ENCODE measurements at places on chromosomes 2 and 18.
A peak's percentile ranks its signal among the peaks of the same experiment; 100 is the strongest.

- DNase-seq, result no peak
Measured at GRCh38 chr18:55487997-55488396, 100.0 kb downstream of the TCF4 start.

DNA sequence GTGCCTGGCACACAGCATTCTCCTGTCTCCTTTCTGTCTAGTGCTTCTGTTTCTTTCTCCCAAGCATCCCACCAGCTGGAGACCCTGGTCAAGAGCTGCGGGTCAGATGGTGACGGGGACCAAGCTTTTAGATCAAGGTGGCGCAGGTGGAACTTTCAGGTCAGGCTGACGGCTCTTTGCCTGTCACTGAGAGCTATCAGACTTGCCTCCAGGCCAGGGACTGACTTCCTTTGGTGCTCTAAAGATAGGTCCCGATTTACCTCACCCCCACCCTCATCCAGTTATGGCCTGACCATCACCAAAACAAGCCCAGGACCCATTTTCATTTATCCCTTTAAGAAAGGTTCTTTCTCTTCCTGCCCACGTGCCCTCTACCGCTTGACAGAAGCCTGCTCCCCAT, 1.2 kb upstream of the EMILIN1 start:
- no peak for DNase-seq

GRCh38 chr2:155218292-155218924, 519.9 kb downstream of the KCNJ3 start:
- no peak for DNase-seq

- no peak for DNase-seq
Measured at GRCh38 chr18:1483385-1483784, 578.7 kb downstream of the ADCYAP1 start.

GRCh38 chr2:217655651-217656050, 347.1 kb downstream of the TNS1 start:
- DNase-seq, result no peak

DNA sequence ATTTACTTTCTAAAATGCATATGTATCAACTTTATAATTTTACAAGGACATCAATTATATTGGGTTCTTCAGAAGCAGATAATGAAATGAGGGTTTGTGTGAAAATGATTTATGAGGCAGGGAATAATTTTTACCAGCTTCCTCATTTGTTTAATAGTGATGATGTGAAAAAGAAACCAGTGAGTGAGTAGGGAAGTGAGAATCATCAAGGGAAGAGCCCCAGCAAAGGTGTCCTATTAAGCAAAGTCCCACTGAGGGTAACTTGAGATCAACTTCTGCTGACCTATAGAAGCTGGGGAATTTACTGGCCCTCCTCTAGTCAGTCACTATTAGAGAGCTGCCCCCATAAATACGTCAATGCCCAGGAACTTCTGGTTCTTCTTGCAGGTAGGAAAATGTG, 266.8 kb upstream of the LYPD1 start:
- no peak for DNase-seq

GRCh38 chr2:241726459-241726858, 8.0 kb upstream of the D2HGDH start:
- no peak for DNase-seq

DNA sequence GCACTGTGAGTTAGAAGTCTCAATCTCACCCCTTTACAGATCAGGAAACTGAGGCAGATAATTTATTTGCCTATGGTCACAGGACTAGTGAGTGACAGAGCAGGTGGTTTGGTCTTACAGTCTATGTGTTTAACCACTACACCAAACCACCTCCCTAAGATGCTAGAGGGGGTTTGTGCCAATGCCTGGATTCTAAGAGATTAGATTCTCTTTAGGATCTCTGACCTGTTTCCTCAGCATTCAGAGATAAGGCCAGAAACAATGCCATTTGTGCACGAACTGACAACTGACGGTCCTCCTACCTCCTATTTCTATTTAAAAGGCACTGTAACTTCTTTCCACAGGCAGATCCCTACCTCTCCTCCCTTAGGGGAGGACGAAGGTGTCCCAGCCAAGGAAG, 2.3 kb upstream of the SLC20A1 start:
- no peak for DNase-seq

GRCh38 chr18:49486134-49486533, 900 bp downstream of the C18orf32 start:
- DNase-seq, result no peak

GRCh38 chr2:11239666-11240462, 84.6 kb downstream of the SLC66A3 start:
- DNase-seq, result no peak

DNA sequence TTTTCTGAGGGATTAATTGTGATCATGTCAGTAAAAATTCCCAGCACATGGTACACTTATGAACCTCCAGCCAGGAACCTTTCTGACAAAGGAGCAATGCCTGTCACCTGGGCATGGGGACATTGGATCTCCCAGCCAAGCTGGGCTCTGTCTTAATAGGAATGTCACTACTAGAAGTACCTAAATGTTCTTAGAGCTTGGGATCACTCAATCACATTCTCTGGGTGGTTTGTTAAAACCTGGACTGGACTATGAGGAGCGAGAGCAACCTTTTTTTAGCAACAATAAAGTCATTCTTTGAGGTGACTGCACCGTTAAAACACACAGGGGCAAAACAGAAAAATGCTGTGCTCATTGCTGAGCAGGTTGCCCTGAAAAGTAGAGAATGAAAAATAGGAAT, 6.4 kb upstream of the PPP1CB start:
- DNase-seq, result no peak

DNA sequence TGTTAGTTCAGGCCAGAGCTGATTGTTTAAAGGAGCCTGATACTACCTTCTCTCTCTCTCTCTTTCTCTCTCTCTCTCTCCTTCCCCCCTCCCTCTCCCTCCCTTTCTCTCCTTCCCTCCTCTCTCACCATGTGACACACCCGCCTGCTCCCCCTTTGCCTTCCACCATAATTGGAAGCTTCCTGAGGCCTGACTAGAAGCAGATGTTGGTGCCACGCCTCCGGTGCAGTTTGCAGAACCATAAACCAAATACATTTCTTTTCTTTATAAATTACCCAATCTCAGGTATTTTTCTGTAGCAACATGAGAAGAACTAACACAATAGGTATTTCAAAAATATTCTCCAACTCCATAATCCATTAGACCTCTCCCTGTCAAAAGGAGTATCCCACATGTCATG, 62.4 kb downstream of the ANKRD62 start:
- no peak for DNase-seq

GRCh38 chr2:36411962-36412444, 56.4 kb downstream of the CRIM1 start:
- no peak for DNase-seq

DNA sequence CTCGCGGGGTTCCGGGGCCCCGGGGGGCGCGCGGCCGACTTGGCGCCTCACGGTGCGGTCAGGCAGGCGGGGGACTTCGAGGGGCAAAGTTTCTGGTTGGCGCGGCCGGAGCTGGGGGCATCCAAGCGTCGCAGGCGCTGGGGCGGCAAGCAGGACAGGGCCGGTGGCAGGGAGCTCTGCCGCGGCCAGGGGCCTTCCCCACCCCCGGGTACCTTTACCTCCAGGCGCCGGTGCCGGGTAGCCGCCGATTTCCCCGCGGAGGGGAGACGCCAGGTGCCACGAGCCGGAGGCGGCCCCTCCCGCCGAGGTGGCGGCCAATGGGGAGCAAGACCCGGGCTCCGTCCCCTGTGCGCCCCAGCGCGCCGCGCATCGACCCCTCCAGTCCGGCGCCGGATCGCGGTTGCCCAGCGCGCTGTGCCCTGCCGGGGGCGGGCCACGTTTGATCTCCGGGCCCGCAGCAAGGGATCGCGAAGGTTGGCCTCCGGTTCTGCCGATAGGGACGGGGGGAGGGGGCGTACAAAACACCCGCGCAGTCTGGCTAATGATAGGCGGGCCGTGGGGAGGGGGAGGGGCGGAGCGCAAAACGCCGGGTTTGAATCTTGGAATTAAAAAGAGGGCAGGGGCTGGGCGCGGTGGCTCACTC, at the start of gene ST8SIA5:
Gene ST8SIA5 (minus strand): TSS at position 495 of the 643 bp plus-strand sequence. CDS start 545 bp downstream, outside the sequence.
- DNase-seq, result peak; percentile 31

- DNase-seq, result no peak
Measured at GRCh38 chr2:107635883-107636282, 190.8 kb upstream of the RGPD4 start.

DNA sequence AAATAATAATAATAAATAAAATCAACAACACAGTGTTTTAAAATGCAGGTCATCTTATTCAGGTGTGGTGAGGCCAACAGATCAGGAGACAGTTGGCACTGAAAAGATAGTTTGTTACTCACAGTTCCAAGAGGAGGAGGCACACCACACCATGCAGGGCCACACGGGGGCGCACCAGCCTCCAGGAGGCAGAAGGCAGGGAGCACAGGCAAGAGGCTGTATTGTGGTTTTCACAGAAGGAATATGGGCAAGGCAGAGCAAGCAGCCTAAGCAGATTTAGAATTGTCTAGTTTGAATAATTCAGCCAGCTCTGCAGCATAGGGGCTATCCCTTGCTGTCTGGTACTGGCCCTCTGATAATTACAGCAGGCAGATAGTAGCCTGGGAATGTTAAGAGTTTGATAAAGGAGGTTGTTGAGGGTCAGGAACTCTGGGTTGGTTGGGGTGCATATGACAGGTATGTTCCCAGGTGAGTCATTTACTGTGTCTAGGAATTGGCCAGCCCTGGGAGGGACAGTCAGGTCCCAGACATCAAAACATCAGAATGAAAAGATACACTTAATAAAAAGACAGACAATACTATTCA, 31.3 kb downstream of the KIAA2012 start:
- peak; percentile 48 for DNase-seq

GRCh38 chr2:179850188-179850587, 11.2 kb downstream of the ZNF385B start:
- no peak for DNase-seq

GRCh38 chr2:222561151-222561550, 94.7 kb downstream of the FARSB start:
- DNase-seq, result no peak

GRCh38 chr18:77249569-77250500, at the start of gene GALR1:
Gene GALR1, plus strand, starts transcription at chr18:77249848. Its CDS starts 701 bp downstream, at chr18:77250549.
- DNase-seq, result peak; percentile 26

- peak; percentile 58 for DNase-seq
Measured at GRCh38 chr2:181953881-181954537, 31.6 kb upstream of the PPP1R1C start.

- peak; percentile 31 for DNase-seq
Measured at GRCh38 chr2:69366-70344, 23.4 kb upstream of the FAM110C start.

DNA sequence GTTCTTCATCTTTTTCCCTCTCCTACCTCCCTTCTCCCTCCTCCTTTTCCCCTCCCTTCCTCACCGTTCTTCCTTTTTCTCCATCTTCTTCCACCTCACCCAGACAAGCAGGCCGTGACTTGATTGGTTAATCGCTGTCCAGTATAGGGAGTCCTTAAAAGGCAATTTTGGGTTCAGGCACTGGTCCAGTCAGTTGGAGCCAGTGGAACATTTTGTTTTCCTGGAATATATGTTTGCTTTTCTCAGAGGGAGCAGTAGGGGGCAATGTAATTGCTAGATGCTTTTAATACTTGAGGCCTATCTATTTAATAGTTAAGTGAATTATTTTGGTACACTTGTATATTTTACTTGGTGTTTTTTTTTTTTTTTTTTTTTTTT, 15.0 kb downstream of the ELAC1 start:
- no peak for DNase-seq

- DNase-seq, result no peak
Measured at GRCh38 chr2:69299772-69300516, 87.1 kb downstream of the GFPT1 start.

DNA sequence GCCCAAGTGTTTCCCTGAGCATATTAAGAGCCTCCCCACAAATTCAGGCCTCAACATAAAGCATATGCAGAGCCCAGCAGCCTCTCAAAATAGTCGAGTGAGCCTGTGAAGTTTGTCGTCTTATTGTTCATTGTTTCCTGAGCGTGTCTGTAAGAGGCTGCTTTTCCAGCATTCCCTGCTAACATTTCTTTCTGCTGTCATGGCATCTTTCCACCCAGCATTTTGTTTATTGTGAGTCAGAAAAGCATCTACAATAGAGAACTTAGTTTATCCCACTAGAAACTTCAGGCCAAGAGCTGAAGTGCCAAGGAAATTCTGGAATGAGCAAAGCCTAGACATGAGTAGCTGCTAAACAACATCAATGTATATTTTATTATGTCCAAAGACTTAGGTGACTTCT, 46.3 kb upstream of the STAM2 start:
- DNase-seq, result no peak

- no peak for DNase-seq
Measured at GRCh38 chr18:26458526-26459232, 89.7 kb downstream of the KCTD1 start.

DNA sequence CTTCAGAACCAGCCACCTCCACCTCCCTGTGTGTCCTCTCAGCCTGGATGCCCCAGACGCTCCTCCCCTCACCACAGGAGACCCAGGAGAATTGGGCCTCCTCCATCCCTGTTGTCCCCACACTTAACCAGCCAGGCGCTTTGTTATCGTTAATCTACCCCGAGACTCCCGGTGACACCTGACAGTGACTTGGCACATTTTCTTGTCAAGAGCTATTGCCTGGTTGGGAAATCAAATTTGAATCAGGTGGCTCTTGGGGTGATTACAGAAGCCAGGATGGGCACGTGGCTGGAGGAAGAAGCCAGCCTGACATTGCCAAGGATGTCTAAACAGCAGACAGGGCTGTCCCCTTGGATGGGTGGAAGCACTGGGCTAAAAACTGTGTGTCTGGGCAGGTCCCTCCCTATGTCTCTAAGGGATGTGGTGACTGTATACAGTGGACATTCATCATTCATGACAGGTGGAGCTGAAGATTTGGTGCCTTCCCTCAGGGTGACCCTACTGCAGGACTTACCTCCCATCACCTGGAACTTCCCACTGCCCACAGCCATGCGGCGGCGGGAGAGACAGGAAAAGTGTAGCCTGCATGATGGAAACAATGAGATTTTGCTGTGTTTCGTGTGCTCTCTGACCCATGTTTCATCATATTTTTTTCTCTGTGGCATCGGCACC, 157.2 kb upstream of the CAPN13 start:
- no peak for DNase-seq

DNA sequence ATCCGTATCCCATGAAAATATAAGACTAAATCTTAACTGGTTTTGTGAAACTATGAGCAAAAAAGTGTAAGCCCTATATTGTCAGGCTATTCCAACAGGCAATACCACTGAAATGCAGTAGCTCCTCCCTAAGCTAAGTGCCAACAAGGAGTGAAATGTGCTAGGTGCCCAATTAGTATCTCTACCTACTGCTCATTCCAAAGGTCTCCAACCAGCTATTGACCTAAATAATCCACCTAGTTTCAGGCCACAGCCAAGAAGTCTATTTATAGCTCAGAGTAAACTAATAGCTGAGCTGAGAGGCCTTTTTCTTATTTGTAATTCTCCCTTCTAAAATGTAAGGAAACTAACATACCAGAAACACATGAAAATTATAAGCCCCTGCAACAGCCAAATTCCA, 482.2 kb downstream of the DCC start:
- no peak for DNase-seq

- no peak for DNase-seq
Measured at GRCh38 chr2:204292439-204292838, 252.8 kb upstream of the PARD3B start.

Data from endothelial cell (in vitro differentiated cells).